Neural progenitor cell (in vitro differentiated cells): ENCODE measurements at places on chromosomes 11 and 22. TPM values are rescaled to one million over a fixed set of nuclear protein-coding genes. Genes with fewer than 3 reads are reported as not detected.

Gene RIN1
- total RNA-seq = 0.56 and 2.6 TPM in 2 replicates

Gene SLC16A8
- 1.0 and 3.1 TPM in 2 replicates for total RNA-seq

Gene SEPTIN5
- 5.0 and 8.2 TPM in 2 replicates for total RNA-seq

Gene MMP1
- not detected in 2 replicates for total RNA-seq

Gene KRTAP5-2
- total RNA-seq = not detected in 2 replicates

Gene PGR
- 0.07 and 0.40 TPM in 2 replicates for total RNA-seq

Gene PHF5A
- total RNA-seq = 106 and 114 TPM in 2 replicates

Gene DSCAML1
- 0.06 TPM in 2 replicates for total RNA-seq

Gene PRG3
- not detected in 2 replicates for total RNA-seq

Gene APOA5
- 0.25 TPM in 1 of 2 replicates, not detected in the other for total RNA-seq

Gene TSPAN32
- 0.19 TPM in 1 of 2 replicates, not detected in the other for total RNA-seq

DNA sequence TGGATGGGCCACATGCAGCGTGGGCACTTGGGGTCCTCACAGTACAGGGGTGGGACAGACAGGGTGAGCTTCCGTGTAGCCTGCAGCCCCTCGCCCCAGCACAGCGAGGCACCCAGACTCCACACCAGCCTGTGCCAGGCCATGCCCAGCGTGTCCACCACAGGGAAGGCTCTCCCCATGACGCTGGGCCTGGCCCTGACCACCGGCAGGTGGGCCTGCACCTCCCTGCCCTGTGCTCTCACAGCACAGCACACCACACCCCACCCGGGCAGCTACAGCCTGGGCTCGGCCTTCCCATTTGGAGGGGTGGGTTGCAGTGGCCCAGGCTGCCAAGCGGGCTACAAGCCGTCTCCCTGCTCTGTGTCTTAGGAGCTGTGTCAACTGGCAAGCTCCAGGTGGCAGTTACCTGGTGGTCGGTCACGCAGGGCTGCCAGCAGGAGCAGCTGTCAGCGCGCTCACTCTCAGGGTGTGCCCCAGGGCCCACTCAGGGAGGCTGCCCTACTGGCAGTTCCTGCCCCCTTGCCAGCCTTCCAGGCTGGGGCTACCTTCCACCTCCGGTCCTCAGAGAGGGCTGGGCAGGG is 4.6 kb downstream of the MOB2 start:
- DNase-seq = no peak

DNA sequence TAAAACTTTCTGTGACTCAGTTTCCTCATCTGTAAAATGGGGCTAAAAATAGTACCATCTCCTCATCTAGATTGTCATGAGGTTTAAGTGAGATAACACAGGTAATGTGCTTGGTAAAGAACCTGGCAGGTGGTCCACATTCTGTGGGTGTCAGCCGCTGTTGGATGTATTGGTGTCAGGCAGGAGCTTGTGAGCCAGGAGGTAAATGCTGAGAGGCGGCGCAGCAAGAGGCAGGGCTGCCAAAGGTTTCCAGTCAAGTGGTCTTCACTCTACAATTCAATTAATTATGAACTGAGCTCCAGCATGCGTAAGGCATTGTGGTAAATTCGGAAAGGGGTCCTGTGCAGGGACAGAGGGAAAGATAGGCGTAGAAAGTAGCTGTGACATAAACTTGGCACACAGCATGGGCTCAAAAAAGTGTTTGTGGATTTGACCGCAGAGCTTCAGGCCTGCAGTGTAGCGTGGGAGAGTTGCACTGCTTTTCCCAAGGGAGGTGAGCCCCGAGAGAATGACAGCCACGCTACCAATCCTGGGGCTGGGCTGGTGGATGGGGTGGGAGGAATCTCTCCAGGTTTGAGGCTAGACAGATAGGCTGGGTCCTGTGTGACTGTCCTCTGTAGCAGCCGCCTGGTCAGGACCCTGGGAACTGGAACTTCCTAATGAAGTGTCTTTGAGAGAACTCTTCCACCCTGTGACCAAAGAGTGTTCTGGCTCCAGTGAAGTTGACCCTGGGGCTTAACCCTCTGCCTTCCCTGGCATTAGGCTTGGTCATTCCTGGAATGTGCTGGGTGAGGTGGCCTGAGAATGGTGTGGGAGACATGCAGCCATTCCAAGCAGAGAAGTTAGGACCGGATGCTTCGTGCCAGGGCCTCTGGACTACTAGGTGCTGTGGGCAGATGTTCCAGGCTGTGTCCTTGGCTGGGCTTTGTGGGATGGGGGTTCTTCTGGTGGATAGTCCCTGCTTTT is 122.4 kb downstream of the FEZ1 start:
- DNase-seq = no peak

- DNase-seq = no peak
Measured at GRCh38 chr11:119625206-119625978, 103.6 kb downstream of the NECTIN1 start.

DNA sequence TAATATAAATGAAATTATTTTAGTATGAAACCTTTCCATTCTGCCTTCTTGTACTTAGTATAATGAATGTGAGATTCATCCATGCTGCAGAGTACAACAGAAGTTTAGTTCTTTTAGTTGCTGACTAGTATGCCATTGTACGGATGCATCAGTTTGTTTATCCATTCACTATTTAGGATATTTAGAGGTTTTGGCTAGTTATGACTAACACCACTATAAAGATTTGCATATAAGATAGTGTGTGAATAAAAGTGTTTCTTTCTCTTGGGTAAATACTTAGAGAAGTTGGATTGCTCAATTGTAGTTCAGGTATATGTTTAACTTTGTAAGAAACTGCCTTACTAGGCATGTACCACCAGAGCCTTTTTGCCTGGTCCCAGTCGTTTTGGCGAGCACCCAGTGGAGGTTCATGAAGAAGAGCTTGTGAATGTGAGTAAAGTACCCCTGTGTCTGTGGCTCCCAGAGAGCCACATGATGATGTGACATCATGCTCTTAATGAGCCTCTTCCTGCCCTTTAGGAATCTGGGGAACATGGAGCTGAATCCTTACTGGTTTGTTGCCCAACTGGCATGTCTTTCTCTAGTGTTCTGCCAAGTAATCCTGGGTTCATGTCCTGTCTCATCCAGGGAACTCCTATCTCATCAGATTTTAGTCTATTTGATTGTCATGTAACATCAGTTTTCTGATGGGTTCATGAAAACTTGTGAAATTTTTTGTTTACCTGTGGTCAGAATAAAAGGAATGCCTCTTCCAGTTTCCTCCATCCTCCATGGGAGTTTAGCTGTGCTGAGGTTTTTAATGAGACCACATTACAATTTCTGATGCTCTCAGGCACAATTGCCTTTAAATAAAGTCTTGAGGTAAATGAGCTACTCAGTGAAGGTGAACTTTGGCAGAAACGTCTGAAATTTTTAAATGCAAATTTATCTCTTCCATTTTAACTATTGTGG is 234.8 kb downstream of the CASP12 start:
- DNase-seq = no peak

DNA sequence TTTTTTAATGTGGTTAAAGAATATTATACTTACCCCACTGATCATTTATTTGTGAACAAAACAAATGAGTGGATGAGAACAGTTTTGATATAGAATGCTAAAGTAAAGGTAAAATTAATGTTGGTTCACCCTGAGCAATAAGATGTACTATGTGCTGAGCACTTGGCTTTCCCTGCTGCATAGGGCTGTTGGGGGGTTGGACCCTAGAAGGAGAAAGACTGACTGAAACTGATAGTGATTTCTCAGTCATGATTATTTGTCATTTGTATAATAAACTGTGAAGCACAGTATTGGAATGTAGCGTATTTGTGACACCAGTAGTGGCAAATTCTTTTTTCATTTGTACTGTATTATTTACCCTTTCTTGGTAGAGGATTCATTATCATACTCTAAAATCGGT is 63.3 kb downstream of the PRMT3 start:
- no peak for DNase-seq

DNA sequence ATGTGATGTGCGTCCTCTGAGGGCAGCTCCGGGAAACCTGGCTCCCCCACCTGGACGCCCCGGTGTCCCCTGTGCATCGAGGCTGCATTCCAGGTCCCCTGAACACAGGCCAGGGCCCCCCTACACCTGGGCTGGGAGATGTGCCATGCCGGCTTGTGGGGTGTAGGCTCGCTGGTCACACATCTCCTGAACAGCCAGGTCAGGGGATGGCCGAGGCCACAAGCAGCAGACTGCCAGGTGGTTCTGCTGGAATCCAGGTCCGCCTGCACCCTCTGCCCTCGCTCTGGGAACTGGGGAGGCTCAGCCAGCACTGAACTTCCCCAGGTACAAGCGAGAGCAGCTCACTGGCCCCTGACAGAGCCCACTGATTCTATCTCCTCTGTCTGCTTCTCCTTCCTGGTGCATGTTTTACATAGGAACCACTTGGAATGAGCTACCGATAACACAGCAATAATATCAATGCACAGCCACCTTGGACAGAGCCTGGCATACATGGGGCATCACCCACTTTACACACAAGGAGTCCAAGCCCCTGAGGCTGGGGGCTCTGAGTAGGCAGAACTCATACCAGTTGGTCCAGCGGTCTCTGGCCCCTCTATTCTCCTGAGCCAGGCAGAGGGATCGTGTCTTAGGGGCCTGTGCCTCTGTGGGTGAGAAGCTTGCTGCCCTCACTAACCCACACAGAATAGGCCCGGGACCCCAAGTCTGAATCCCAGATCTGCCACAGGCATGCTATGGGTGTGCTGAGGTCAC is 46.8 kb downstream of the TBX1 start:
- DNase-seq = no peak

DNA sequence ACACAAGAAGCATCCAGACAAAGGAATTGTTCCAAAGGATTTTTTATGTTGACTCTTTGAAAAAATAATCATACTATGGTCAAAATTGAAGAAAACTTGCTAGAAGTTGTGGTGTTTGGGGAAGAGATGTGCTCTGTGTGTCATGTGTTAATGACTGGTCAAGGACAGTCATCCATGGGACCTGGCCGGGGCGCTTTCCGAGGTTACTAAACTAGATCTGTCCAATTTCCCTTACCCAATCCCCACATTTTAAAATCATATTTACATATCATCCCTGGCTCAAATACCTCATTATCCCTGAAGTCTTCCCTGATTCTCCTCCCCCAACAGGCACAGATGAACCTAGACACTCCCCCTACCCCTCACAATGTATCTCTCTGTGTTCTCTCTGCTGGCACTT is 289.4 kb downstream of the TENM4 start:
- no peak for DNase-seq

- DNase-seq = no peak
Measured at GRCh38 chr11:88061111-88061510, 114.1 kb downstream of the RAB38 start.

GRCh38 chr11:132445859-132446291 is 1075.5 kb downstream of the NTM start:
- DNase-seq = no peak

DNA sequence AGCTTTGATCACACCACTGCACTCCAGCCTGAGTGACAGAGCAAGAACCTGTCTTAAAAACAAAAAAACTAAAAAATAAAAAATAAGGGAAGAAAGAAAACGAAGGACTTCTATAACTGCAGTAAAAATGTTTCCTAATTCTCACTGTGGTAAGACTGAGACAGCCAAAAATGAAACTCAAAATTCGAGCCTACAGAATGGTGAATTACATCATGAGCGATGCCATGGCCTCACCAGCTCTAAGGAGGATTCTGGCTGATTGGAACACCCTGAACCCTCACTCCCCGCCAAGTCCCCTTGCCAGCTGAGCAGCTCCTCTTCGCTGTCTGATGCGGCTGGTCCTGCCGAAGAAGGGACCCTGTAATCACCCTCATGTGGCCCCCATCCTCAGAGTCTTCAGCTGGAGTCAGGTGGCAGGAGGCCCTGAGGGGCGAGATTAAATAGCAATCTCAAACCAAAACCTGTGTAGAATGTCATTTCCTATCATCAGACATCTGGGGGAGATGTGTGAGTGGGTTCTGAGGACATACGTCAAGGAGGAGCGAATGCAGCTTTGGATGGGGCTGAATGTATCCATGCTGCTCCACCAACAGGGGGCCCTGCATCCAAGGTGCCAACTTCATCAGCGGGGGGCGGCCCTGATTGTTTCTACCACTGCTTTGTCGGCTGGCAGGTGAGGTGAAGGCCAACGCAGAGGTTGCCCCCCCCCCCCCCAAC is 29.2 kb downstream of the PDGFB start:
- DNase-seq = peak; percentile 45

GRCh38 chr11:9550191-9550628 is 23.3 kb upstream of the WEE1 start:
- DNase-seq = no peak

DNA sequence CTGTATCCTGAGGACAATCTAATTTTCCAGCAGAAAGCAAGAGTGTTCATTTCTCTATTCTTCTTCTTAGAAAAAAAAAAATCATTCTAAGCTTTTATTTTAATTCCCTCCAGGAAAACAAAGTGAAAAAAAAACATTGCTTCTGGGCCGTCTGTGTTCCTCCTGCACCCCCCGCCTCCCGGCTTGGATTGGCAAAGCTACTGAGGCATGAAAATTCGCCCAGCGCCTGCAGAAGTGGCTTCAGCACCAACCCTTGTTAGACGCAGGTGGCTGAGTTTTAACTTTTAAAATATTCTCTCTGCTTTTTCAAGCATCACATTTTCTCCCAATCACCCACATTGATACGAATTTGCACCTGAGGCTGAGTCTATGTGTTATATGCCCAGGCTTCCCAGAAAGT is 401.6 kb downstream of the BRD1 start:
- DNase-seq = no peak

GRCh38 chr11:70397336-70397982 is 870 bp upstream of the CTTN start:
- peak; percentile 46 for DNase-seq

DNA sequence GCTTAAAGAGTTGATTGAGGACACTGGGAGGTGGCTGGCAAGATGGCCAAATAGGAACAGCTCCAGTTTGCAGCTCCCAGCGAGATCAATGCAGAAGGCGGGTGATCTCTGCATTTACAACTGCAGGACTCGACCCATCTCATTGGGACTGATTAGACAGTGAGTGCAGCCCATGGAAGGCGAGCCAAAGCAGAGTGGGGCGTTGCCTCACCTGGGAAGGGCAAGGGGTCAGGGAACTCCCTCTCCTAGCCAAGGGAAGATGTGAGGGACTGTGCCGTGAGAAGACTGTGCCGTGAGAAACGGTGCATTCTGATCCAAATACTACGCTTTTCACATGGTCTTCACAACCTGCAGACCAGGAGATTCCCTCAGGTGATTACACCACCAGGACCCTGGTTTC is 36.4 kb downstream of the ARHGAP32 start:
- DNase-seq = no peak

GRCh38 chr11:102637731-102638130 is 12.6 kb upstream of the MMP20 start:
- DNase-seq = no peak

DNA sequence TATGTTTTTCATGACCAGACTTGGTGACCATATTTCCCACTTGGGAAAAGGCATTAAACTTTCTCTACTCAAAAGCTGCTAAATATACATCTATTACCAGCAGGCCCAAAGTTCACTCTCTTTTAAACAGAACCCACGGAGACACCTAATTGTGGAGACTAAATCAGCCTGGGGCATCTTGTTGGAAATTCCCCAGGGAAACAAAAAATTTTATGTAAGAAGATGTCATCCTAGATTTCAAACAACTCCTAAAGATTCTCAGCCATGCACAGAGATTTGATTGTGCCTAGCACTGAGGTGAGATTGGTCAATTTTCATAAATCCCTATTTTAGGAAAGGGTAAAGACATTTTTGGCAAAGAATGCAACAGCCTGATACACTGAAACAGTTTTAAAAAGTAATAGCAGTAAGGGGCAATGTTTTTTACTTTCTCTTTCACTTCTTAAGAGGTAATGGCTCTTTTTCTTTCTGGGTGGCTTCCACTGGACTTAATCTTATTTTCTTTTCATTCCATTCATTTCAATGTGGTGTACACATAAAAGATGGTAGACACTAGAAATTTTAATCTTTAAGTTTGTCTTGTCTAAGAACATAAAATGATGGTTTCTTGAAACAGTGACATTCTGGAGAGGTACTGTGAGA is 9.6 kb downstream of the OR52N2 start:
- DNase-seq = no peak

GRCh38 chr11:7844521-7844920 is 47.8 kb upstream of the OR5P2 start:
- no peak for DNase-seq
